Left kidney (tissue), 8 donors: ENCODE measurements at places on chromosomes 5 and 9. TPM values are rescaled to one million over a fixed set of nuclear protein-coding genes. Genes with fewer than 3 reads are reported as not detected.

DNA sequence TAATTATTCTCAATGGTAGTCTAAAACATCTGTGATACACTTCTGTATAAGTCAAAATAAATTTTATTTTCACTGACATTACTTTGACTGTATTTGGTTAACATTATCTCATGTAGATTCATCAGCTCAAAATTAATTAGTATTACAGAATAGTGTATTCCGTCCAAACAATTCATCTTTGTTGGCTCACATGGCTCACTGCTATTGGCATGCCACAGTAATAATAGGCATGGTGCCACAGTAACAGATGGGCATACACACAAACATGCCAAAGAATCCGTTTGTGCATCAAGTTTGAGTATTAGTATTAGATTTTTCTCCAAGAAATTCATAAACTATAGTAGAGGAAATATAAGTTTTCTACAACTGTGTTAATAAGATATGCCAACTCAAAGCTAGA lies 14.2 kb downstream of the AP3B1 start:
- no peak for DNase-seq

DNA sequence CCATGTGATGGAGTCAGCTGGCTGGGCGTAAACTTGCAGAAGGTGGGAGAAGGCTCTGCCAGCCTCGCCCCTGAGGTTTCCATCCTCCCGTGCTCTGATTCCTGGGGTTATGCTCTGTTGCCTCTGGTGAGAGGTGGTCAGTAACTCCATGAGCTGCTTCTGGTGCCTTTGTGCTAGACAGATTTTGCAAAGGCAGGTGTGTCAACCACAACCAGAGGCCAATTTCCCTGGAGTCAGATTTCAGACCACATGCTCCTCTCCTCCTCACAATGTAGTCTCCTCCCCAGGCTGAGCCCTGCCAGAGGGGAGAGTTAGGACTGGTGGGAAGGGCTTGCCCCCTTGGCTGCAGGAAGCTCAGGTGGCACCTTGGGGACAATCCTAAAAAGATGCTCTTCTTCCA lies 38.8 kb upstream of the TENT4A start:
- no peak for DNase-seq

GRCh38 chr5:81820863-81821262 lies 70.0 kb upstream of the SSBP2 start:
- DNase-seq, result no peak

- DNase-seq, result no peak
Observed at GRCh38 chr5:103232393-103232999, 26.1 kb upstream of the MACIR start.

GRCh38 chr5:4001004-4001403 lies 405.4 kb downstream of the IRX1 start:
- DNase-seq, result no peak

GRCh38 chr5:10329820-10330481 lies 22.2 kb upstream of the CMBL start:
- DNase-seq, result no peak

- no peak for DNase-seq
Observed at GRCh38 chr5:53160895-53161294, 51.3 kb upstream of the MOCS2 start.

GRCh38 chr5:146340260-146341081 lies 1.8 kb downstream of the POU4F3 start:
- peak; percentile 80 for DNase-seq

The FRMD3 gene
- 20.9 TPM for polyA plus RNA-seq

The HAUS6 gene
- 23.8 TPM for polyA plus RNA-seq

The FOXD1 gene
- 11.1 TPM for polyA plus RNA-seq

The SNX24 gene
- 30.0 TPM for polyA plus RNA-seq

The GGTA1 gene
- polyA plus RNA-seq, result 5.2 TPM

The DND1 gene
- 0.35 TPM for polyA plus RNA-seq
